ENCODE measurements at places on chromosomes 11 and 22. TPM values are rescaled to one million over a fixed set of nuclear protein-coding genes. Genes with fewer than 3 reads are reported as not detected.

GRCh38 chr11:117183724-117184349 is 5.3 kb downstream of the SIDT2 start:
- no peak for DNase-seq

- DNase-seq = no peak
Measured at GRCh38 chr11:126543691-126544090, 188.2 kb downstream of the ST3GAL4 start.

The MS4A12 gene
- total RNA-seq = not detected

- DNase-seq = peak; percentile 19
Measured at GRCh38 chr11:68044898-68045351, 6.1 kb downstream of the TCIRG1 start.

DNA sequence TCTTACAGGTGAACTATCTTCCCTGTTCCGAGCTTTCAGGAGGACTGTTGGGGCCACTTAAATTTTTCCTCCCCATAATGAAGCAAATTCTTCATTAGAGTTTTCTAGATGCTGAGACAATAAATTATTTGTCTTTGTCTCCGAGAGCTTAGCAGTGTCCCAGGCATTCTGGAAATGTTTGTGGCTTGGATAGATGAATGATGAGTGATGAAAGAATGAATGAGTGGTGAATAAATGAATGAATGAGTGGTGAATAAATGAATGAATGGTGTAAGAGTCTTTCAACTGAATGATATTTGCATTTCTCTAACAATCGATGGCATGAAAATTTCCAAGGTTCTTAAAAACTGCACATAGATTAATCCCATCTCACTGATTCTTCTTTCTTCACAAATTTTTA is 52.8 kb downstream of the AHNAK start:
- no peak for DNase-seq

DNA sequence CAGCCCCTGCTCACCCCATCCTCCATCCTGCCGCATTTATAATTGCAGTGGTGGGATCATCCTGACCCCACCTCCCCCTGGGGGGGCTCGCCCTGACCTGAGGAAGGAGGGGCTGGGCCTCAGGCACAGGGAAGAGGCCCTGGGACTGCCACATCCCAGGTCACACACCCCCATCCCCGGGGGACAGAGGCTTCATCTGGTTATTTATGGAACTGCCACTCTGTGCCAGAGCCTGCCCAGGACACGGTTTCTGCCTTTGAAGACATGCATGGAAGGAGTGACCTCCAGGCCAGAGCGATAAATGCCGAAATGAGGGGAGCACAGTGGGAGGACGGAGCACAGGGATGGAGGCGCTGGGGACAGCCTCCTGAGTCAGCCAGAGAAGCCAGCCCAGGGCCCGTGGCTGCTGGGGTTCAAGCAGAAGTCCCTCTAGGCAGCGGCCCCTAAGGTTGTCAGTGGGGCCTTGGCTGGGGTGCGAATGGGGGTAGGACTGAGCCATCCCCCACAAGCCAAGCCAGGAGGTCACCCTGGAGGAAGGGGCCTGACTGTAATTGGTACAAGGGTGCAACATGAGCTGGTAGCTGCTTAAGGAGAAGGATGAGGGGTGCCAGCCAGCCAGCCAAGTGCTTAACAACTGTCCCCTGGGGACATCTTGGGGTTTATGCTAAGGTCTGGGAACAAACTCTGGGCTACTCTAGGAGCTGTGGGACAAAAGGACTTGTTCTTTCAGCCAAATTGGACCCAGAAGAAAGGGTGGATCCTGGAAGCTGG is 51.4 kb upstream of the SHISAL1 start:
- no peak for DNase-seq

- no peak for DNase-seq
Measured at GRCh38 chr22:44430716-44431115, 67.3 kb downstream of the RTL6 start.

The CNIH2 gene
- total RNA-seq = 6.2 TPM

- no peak for DNase-seq
Measured at GRCh38 chr11:47583844-47584243, 2.6 kb upstream of the FAM180B start.

The ARL2 gene
- total RNA-seq = 11.1 TPM

- DNase-seq = no peak
Measured at GRCh38 chr11:86678296-86678695, 5.9 kb upstream of the ME3 start.

The MIOX gene
- not detected for total RNA-seq

The CCDC73 gene
- total RNA-seq = not detected

- DNase-seq = no peak
Measured at GRCh38 chr11:44613153-44613552, 47.7 kb downstream of the CD82 start.

- DNase-seq = no peak
Measured at GRCh38 chr11:102749101-102749722, 24.5 kb upstream of the MMP8 start.

GRCh38 chr11:111565114-111565720 is 24.7 kb downstream of the LAYN start:
- DNase-seq = peak; percentile 72

- no peak for DNase-seq
Measured at GRCh38 chr22:20155330-20156041, 4.6 kb upstream of the CCDC188 start.

The NPAS4 gene
- not detected for total RNA-seq

DNA sequence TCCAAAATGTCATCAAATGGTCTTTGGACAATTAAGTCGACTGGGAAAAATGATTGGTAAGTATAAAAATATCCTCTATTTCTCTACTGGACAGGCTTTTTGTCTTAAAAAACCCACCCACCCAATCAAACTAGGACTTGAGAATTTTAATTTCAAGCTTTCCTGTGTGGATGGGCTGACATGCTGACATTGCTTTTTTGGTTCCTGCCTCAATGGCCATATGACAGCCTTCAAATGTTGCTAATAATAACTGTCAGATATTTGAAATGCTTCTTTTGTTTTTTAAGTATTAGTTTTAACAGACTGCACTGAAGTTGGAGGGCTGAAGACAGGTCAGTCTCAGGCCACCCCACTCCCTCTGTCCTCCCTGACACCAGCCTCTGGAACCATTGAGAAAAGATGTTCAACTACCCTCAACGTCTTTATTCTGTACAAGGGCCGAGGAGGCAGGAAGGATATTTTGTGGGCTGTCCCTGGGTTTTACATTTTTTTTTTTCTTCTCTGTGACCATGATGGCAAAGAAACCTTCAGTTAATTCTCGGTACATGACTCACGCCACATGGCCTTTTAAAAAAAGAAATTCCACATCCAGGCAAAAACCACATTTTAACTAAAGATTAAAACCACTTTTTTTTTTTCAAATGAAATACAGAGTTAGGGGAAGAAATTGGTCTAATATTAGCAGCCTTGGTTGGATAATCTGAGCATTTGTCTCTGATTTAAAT is 130.4 kb downstream of the SLC1A2 start:
- DNase-seq = no peak

GRCh38 chr11:101346591-101346990 is 217.0 kb upstream of the PGR start:
- DNase-seq = no peak

DNA sequence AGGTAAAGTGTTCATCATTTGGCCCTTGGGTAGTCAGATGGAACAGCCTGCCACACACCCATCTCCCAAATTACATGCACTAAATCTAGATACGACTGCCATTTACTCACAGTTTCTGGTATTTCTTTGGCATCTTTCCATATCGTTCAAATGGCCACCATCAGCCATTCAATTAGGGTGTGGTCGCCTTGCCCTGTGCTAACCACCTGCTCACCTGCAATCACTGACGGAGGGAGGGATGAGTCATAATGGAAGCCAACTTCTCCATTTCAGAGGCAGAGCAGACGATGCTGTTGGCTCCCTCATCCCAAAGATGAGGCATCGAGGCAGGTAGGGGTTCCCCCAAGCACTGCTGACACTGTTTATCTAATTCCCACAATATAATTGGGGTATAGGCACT is 14.6 kb downstream of the MS4A6A start:
- no peak for DNase-seq

The C1QTNF4 gene
- total RNA-seq = 0.92 TPM

GRCh38 chr11:48043111-48043990 is 63.0 kb downstream of the PTPRJ start:
- peak; percentile 7 for DNase-seq

The PHOX2A gene
- not detected for total RNA-seq

DNA sequence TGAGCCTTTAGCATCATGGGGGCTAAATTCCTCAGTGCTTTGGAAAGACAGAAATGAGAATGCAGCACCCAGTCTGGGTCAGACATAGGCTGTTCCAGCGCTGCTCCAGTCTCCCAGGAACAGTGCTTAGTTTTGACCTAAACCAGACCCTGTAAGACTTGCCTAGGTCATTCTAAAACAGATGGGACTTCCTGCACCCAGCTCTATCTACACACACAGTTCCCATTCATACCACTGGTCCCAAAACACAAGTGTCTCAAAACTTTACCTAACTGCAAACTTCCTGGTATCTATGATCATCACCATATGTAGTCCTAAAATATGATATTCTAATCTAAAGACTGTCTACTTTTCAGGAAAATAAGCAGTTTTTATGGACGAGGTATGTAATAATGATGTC is 37.9 kb downstream of the PRCP start:
- DNase-seq = no peak

- no peak for DNase-seq
Measured at GRCh38 chr11:526192-526591, 9.2 kb downstream of the HRAS start.

- no peak for DNase-seq
Measured at GRCh38 chr11:20912922-20913512, 243.6 kb downstream of the NELL1 start.

DNA sequence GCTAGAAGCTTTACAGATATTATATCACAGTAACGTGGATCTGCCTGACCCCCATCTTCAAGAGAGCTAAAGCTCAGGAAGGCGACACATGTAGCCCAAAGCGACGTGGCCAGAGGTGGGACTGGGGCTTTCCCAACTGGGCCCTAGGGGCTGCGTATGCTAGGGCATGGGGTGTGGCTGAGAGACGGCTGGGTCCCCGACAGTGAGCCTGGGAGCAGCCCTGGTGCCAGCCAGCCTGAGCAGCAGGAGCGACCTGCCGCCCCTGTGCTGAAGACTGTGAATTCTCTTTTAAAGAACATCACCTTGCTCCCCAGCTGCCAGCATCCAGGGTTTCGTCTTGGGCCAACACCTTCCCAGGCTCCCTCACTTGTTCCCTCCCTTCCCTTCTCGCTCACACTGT is 32.9 kb upstream of the CYP2D6 start:
- DNase-seq = no peak

The SCGB1A1 gene
- total RNA-seq = not detected

- DNase-seq = peak; percentile 87
Measured at GRCh38 chr22:50526108-50526833, 873 bp upstream of the SCO2 start.

DNA sequence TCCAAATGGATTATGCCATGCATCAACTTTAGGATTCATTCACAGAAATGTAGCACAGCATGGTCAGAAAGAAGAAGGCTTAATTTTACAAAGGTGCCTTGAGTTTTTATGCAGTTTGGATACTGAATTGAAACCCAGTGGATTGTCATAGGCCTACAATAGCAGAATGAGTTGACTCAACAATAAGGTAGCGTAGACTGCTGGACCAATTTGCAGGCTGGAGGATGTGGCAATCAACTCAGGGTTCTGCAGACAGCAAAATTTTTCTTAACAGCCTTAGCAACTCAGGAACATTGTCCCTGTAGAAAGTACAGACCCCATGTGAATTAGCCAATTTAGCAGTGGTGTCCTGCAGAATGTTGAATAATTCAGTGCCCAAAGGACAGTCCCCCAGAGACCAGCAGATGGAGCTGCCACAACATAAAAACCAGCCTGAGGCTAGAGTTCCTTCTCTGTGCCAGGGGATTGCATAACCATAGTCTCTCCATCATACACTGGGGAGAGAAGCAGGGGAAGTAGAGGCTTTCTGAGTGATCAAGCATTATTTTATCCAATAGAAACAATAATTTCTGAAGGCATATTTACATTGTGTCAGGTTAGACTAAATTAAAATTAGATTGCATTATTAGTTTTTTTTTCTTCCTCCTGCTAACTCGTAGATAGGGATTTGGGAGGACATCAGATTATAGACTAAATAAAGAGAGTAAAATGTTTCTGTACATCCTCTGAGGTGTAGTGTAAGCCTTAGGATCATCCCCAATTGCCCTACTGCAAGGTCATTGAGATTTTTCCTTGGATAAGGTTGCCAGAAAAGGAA is 20.3 kb upstream of the MRPL17 start:
- peak; percentile 33 for DNase-seq

The TRMU gene
- 65.2 TPM for total RNA-seq

DNA sequence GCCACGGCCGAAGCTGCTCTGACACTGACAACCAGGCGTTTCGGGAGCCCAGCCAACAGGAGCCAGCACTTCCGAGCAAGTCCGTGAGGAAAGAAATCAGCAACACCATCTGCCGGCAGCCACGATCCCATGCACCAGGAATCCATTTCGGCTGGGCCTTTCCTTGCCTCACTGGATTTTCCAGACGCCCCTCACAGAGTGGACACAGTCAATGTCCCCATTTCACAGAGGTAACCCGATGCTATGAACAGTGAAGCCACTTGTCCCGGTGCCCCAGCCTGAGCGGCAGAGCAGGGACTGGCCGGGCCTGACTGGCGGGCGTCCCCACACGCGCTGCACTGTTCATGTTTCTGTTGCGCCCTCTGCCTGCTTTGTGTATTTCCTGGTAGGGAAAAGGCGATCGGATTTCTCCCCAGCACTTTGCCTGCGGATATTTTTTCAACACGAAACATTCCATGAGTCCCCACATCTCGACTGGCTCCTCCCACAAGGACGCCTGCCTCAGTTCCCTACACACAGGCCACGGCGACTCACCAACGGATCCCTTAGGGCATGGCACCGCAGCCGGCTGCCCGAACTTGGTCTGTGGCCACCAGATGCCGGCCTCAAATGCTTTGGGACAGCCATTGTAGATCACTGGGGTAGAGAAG is 55.3 kb downstream of the TRMU start:
- DNase-seq = no peak

DNA sequence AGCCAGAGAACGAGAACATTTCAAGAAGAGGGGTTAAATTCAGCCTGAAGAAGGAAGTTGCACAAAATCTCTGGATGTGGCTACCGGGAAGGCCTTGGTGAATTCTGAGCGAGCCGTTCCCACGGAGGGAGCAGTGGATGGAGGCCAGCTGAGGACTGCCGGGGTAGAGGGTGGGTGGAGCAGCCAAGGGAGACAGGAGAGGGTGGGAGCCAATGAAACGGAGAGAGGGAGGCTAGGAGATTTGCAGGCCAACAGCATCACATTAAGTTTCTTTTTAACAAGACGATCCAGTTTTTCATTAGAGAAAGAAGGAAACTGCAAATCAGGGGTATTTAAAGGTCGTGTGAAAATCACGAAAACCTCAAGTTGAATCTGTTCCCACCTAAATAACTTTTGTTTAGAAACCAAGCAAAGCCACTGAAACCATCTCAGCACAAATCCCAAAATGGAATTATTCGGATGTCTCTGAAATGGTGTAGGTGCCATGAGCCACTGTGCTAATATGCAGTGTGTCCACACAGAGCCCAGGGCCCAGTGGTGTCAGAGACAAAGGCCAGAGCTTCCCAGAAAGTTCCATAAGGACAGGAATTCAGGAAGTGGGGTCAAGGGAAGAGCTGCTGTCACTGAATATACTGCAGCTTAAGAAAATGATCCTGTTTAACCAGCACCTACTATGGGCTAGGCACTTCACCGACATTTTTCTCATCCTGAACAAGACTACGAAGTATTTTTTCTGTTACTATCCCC is 59.7 kb upstream of the SLC35C1 start:
- no peak for DNase-seq

- DNase-seq = no peak
Measured at GRCh38 chr11:103488031-103488461, 378.8 kb downstream of the DYNC2H1 start.
